EL (cell line): ENCODE measurements at places on chromosomes 2 and 18.

- DNase-seq = peak; percentile 98
Observed at GRCh38 chr2:190880378-190881083, at the start of gene GLS. Gene GLS (plus strand): TSS chr2:190880821. CDS start chr2:190881085, 264 bp downstream.

- no peak for DNase-seq
Observed at GRCh38 chr2:184527058-184527457, 71.3 kb upstream of the ZNF804A start.

- peak; percentile 96 for DNase-seq
Observed at GRCh38 chr2:15169326-15170069, 391.6 kb downstream of the NBAS start.

- DNase-seq = no peak
Observed at GRCh38 chr18:77736842-77737241, 487.2 kb downstream of the GALR1 start.

DNA sequence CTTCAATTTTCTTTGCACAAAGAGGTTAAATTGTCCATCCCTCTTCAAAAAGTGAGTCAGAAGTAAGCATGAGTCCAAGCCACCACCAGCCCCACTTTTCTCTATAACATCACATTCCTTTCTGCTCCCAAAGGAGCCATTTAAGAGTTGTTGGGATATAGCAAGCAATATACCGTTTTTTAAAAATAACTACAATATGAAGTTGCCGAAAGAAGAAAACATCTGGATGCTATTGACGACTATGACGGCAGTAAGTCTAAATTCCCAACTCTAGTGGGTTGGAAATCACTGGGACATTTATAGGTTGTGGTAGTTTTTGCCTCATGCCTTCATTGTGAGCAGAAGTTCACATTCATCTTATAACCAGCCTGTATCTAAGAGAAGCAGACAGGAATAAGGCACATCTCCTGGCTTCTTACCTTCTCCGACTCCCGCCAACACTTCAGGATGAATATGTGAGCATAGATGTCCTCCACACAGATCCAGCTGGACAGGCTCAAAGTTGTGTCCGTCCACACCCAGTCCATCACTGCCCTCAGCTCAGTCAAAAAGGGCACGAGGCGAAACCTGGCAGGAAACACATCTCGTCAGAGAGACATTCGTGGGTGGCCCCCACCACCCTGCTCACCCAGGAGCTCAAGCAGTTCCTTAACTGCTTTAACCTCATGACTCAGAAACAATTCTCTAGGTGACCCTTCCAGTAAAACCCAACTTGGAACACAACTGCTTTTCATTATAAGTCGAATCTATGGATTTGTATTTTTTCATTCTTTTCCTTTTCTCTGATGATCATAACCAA lies 163.6 kb downstream of the NAPG start:
- DNase-seq = no peak

DNA sequence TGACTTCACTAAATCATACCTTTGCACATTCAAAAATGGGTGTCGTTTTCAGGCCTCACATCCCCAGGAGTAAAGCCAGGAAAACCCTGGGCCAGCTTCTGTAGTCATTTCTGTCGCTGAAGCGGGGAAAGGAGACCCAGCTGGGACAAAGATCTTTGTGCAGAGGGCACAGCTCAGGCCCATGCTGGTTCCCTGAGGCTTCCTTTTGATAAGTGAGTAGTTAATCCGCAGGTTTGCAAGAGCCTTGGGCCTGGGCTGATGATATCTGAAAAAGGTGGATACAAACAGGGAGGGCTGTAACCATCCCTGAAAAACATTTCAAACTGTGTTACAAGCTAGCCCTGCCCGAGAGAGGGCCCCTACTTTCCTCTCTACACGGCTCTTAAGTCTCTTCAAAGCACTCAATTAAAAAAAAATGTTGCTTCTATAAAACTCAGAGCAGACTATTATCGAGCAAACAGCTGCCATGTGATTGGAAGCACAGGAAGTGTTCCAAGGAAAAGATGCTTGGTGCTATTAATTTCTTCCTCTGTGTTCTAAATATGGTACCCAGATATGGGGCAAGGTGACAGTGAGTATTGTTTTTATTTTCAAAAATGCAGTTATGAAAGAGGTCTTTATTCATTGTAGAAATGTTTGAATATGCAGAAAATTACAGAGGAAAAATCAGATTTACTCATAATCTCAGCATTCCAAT lies 117.2 kb downstream of the LNPK start:
- no peak for DNase-seq

DNA sequence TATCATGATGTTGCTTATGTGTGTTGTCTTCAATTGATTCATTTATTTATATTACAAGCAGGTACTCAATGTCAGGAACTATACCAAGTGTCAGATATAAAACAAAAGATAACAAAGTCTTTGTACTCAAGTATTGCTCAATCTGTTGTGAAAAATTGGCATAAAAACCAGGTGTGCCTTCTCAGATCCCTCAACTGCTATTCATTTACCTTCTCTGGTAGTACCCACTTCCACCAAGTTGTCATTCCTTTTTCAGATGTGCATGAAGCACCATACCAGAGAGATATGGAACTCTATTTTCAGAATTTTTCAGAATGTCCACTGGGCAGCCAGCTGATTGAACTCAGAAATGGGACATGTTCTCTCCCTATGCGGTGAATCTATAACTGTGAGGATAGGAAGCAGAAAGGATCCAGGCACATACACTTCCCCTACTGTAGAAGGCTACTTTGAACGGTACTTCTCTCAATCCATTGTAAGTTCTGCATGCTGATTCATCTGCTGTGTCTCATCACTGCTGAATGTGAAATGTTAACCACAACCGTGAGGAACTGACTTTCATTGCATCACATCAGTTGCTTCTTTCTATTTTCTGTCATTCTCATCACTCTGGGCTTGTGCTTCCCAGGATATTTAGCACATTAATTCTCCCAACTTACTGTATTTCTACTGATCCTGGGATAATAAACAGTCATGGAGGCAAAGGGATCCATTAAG lies 1621.3 kb downstream of the SUCLG1 start:
- DNase-seq = peak; percentile 90

DNA sequence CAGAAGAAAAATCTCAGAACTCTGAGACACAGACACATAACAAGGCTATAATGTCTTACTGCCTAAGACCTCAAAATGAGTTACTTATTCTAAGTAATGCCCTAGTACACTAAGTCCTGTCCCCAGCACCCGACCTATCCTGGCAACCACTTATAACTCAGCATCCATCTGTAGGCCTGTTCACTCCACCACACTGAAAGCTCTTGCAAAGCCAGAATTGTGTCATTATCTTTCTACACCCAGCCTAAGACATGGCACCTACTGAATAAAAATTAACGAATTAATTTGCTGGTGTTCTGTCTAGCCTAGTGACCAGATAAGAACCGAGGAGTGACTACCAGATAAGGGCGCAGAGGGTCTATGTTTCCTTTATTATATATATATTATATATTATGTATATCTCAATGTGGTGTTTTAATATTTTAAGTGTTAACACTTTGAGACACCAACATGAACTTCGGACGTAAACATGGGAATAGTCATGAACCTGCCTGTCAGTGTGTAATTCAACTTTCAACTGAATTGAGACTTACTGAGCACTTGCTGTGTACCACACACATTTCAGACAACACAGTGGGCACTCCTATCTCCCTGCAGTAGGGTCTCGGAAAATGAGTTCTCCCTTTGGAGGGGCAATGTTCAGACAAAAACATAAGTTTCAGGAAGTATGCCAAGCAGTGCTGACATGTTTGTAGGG lies 27.7 kb downstream of the TMEM131 start:
- DNase-seq = no peak
